Stimulated activated CD8-positive, alpha-beta memory T cell treated with anti-CD3 and anti-CD28 coated beads, Interleukin-2, amount 100 ng/mL, for 1 hour (primary cell): ENCODE measurements at places on chromosomes 1 and 21.

DNA sequence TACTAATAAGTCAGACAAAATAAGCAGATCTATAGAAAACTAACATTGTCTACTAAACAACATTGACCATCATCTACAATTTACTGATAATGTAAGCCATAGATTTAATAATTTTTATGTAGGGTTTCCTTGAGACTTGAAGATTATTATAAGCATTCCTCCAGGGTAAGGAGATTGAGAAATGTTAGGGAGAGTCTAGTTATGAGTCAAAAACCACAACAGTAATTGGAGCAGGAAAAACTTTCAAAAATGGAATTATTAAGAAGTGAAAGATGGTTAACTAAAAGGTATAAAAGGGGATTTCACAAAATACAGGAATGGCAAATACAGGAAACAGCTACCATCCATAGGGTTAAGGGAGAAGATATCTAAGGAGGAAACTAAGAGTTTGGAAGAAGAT, 12.4 kb upstream of the UHMK1 start:
- no peak for DNase-seq

DNA sequence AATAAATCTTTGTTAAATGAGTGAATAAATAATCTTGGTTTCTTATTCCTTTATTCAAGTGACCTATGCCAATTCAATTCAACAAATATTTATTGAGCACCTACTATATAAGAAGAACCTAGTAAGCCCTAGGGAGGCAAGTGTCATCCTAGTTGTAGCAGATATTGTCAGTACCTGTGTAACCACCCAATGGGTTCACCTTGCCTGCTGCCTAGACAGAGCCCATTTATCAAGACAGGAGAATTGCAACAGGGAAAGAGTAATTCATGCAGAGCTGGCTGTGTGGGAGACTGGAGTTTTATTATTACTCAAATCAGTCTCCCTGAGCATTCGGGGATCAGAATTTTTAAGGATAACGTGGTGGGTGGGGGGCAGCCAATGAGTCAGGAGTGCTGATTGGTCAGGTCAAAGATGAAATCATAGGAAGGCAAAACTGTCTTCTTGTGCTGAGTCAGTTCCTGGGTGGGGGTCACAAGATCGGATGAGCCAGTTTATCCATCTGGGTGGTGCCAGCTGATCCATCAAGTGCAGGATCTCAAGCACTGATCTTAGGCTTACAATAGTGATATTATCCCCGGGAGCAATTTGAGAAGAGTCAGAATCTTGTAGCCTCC, 53.8 kb upstream of the KCNA3 start:
- DNase-seq, result no peak

DNA sequence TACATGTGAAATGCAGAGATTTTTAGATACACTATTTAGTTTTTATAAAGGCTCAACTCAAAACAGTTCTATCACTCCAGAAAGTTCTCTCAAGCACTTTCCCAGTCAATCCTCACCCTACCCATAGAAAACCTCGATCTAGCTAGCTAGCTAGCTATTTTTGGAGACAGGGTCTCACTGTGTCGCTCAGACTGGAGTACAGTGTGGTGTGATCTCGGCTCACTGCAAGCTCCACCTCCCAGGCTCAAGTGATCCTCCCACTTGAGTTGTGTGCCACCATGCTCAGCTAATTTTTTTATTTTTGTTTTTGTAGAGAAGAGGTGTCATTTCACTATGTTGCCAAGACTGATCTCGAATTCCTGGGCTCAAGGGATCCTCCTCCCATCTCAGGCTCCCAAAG, 236.9 kb downstream of the RERE start:
- DNase-seq, result no peak

DNA sequence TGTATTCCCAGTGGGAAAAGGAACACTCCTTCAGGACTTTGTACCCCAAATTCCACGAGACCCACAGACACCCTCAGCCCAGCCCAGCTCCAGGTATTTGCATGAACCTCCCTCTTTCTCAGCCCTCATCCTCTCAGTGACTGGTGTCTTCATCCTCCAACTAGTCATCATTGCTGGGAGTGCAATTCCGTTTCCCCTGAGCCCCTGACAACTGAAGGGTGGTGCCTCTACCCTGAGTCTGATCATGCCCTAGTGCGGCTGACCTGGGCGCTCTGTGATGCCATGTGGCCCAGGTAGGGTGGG, 3.8 kb upstream of the ZNF692 start:
- DNase-seq, result no peak

- no peak for DNase-seq
These were observed 20.5 kb upstream of the FRRS1 start for GRCh38 chr1:99786751-99787501.

- DNase-seq, result no peak
These were observed 3.5 kb downstream of the FCRLA start for GRCh38 chr1:161710560-161710959.

DNA sequence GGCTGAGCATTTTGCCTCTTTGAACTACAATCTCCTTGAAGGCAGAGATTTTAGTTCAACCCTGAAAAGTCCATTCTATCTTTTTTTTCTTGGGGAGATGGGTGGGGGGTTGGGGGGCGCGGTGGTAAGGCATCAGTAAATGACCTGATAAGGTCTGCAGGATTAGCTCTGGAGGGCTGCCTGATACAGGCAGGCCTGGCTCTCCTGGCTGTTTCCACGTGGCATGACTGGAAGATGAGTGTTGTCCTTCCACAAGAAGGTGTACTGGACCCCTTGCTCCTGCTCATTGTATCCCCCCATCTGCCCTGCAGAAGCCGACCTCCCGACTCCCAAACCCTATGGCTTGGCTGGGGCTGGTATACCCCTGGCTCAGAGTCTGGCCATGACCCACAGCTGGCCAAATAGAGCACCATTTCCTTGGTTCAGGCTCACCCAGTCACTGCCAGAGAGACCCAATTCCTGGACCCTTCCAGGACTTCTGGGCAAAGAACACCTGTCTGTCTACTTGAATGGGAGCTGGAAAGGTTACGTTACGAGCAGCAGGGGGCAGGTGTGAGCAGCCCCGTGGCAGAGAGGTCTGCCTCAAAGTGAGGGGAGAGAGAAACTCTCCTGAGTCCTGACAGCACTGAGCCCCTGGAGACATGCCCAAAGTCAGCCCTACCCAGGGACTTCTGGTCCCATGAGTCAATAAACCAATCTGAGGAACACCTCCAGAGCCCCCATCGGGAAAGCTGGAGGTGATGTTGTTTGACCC, 17.0 kb downstream of the DHRS3 start:
- DNase-seq, result no peak

- no peak for DNase-seq
These were observed 58.2 kb downstream of the WLS start for GRCh38 chr1:68173936-68174737.

- DNase-seq, result no peak
These were observed 561 bp downstream of the KIF2C start for GRCh38 chr1:44740179-44740617.

GRCh38 chr1:177830531-177831135, 139.2 kb downstream of the SEC16B start:
- DNase-seq, result no peak
